SJCRH30 (cell line): ENCODE measurements at places on chromosomes 7 and 10. TPM values are rescaled to one million over a fixed set of nuclear protein-coding genes. Genes with fewer than 3 reads are reported as not detected.

COL1A2 gene
- total RNA-seq: 0.12 and 0.20 TPM in 2 replicates

DNA sequence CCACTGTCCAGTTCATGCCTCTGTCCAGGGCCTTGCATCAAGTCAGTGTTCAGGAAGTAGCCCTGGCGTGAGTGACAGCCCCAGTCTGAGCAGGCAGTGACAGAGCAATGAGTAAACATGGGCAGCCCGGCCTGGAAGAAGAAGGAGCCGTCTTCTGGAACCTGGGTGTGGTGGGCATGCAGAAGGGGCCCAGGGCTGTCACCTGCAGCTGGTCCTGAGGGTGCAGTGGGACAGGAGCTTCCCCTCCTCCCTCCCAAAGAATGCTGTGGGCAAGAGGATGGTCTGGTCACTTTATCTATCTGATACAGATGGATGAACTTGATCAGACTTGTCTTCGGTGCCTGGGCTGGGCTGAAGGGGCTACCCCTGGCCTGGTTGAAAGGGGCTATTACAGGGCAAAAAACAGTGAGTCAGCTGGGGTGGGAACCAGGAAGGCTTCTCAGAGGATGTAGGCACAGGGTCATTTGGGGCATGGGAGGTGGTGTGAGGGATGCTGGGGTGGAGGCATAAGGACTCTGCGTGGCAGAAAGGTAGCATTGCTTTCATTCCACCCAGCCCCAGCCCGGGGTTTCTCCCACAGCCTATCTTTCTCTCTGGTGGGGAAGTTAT is 42.7 kb upstream of the PPIF start:
- no peak for DNase-seq

DNA sequence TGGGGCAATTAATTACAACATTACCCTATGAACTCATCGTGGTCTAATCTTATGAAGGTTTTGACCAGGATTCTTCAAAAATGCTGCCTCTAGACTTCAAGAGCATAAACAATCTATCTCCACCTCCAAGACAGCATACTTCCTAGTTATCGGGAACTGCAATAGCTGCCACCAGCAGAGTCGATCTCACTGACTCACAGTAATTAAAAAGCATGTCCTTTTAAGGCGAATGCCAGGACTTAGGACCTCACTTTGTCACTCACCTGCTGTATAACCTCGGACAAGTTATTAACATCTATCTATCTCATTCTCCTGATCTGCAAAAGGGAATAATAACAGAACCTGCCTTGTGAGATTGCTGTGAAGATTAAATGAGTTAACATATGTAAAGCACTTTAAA is 666.0 kb upstream of the COBL start:
- DNase-seq: no peak

GRCh38 chr10:43209074-43209455 is 57.8 kb downstream of the RASGEF1A start:
- no peak for DNase-seq

MYL10 gene
- 3.9 and 4.1 TPM in 2 replicates for total RNA-seq

NODAL gene
- total RNA-seq: not detected in 2 replicates

LIPM gene
- not detected in 2 replicates for total RNA-seq

DNA sequence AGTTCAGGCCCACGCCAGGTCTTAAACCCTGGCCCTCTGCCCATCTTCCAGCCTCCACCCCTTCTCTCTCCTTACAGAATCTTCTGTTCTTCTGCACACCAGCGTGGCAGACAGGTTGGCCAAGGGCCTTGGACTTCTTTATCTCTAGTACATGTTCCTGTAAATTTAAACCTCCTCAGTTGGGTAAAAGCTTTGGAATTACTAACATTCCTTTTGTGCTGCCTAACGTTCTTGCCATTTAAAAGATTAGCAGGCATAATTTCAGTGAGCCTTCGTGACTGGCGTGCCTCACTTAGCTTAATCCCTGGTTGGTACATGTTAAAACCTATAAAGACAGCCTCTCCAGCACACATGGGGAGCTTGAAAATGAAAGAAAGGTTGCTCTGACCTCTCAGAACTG is 192.2 kb downstream of the CUX1 start:
- no peak for DNase-seq

MYH16 gene
- 0.12 TPM in 1 of 2 replicates, not detected in the other for total RNA-seq

- no peak for DNase-seq
These were observed 3.3 kb downstream of the TMEM140 start for GRCh38 chr7:135151132-135151531.

CPA1 gene
- 0.81 and 1.1 TPM in 2 replicates for total RNA-seq

FAM237B gene
- not detected in 2 replicates for total RNA-seq
